RWPE2 (cell line): ENCODE measurements at places on chromosomes 7 and 10.

DNA sequence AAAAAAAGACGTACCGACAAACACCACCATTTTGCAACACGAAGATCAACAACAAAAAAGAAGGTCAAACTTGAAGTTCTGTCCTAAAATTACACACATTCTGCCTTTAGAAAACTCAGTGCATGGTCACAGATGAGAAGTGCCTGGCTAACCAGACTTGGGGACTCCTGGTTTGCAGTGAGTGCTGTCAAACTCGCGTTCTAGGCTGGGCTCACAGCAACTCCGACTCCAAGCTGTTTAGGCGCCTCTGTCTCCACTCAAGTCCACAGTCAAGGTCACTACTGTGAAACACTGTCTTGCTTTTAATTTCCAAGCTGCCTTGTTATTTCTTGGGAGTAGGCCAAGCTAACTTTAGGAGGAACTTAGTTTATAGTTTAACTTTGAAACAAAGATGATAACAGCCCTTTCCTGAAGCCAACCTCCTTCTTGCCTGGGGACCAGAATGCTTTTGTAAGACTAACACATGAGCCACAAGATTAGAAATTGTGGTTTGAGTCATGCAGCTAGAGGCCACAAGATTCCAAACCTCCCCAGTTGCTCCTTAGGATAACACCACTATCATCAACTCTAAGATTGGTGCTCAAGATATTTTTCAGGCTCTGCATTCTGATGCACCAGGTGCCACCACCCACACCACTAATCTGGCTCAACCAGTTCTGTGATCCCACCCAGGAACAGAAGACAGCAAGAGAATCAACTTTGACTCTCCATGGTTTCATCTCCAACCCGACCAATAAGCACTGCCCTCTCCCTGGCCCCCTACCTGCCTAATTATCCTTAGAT is 1.1 kb upstream of the DNAAF5 start:
- no peak for DNase-seq

DNA sequence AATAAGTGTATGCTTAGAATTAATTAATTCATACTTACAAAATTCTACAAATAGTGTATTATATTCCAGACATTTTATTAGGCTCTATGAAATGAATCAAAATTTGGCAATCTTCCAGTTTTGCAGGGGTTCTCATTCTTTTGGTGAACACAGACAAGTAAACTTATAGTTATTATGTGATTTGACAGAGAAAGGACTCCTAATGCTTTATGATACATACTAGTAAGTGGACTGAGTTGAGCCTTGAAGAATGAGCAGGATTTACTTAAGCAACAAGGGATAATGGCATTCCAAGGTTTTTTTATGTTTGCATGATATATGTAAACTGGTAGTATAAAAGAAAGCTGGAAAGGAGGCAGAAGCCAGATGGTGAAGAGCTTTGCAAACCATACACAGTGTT is 145.7 kb upstream of the FERD3L start:
- DNase-seq = no peak

GRCh38 chr7:49151146-49151545 is 226.8 kb downstream of the CDC14C start:
- no peak for DNase-seq

- DNase-seq = no peak
These were observed 100.0 kb upstream of the MINDY3 start for GRCh38 chr10:15960277-15960676.

DNA sequence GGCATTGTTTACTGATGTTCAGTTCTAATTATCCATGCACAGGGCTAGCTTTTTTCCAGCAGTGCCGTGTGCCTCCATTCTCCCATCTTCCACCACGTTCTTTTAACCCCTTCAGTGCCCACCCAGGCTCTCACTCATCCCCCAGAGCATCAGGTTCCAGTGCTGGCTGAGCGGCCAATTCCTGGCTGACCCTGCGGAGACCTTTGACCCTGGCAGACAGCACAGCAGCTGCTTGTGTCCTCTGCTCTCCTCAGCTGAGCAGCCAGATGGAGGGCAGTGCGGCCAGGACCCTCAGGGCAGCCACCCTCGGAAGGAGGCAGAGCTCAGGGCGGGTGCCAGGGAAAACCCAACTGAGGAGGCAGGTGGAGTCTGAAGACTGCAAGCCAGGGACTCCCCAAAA is 48.4 kb downstream of the ZNF503 start:
- DNase-seq = no peak
